ENCODE measurements at places on chromosomes 6 and 20.

GRCh38 chr20:51469046-51469445, 73.5 kb downstream of the NFATC2 start:
- no peak for DNase-seq

DNA sequence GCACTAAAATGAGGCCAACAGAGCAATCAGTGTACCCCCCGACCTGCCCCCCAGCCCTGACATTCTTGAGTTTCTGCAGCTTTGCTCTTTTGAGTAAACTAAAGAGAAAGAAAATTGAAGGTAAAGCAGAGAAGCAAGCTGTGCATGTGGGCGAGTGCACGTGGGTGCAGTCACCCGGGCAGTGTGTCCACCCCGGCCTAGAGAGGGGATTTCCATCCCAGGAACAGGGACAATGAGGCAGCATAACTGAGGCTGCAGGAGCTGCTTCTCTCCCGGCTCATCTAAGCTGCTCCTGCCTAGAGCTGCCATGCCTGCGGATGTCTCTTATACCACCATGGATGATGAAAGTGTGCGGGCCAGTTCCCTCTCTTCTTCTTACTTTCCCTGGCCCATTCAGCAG, 16.8 kb downstream of the CASS4 start:
- no peak for DNase-seq

GRCh38 chr6:134714679-134715078, 235.2 kb downstream of the ALDH8A1 start:
- DNase-seq, result peak; percentile 40

- peak; percentile 31 for DNase-seq
Observed at GRCh38 chr20:19886661-19887288, 128.7 kb downstream of the RIN2 start.

DNA sequence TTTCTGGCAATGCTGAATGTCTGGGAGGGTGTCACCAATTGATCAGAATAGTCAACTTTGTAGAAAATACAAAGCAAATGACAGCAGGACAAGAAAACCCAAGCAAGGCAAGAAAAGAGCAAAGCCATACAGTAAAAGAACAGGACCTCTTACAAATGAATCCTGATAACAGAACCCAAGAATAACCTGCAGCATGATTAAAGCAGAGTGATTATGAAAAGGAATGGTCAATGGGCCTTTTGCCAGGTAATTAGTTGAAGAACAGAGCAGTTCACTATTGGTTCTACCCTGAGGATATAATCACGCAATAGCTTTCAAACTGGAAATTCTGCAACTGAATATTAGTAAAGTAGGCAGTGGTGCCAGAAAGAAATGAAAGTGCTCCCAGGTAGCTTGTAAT, 319.8 kb downstream of the FRK start:
- no peak for DNase-seq

- DNase-seq, result peak; percentile 56
Observed at GRCh38 chr6:106556368-106556960, 72.8 kb downstream of the RTN4IP1 start.

Data from fibroblast of pulmonary artery (primary cell).